ENCODE measurements at places on chromosomes 5 and 9.
A peak's percentile ranks its signal among the peaks of the same experiment; 100 is the strongest.

DNA sequence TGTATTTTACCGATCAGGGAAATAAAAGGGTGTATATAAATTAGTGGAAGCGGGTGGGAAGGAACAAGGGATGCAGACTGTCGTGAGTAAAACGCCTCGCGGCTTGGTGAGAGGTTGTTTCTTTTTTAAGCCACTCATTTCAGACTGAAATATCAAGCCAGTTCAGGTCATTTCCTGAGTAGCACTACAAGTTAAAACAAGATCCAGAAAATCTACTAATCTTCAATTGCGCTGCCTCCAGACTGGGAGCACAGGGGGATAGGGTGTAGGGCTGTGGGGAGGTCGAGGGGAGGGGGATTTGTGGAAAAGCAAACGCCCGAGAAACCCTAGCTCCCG, 140.8 kb downstream of the TSSK1B start:
- no peak for DNase-seq

DNA sequence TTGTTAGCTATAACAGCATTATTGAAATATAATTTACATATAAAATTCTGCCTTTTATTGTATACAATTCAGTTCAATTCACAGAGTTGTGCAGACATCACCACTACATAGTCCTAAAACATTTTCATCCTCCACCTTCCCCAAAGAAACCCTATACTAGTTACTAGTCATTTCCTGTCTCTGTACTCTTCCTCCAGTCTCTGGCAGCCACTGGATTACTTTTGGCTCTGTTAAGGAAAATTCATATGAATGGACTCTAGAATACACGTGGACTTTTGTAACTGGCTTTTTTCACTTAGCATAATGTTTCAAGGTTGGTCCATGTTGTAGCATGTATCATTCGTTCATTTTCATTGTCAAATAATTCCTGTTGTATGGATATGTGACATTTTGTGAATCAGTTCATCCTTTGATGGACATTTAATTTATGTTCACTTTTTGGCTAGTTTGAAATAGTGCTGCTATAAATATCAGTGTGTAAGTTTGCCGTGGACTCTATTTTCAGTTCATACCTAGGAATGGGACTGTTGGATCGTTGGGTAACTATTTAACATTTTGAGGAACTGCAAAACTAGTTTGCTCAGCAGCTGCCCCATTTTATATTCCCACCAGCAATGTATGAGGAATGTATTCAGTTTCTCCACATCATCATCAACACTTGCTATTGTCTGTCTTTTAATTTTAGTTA, 9.7 kb downstream of the ICE1 start:
- no peak for DNase-seq

DNA sequence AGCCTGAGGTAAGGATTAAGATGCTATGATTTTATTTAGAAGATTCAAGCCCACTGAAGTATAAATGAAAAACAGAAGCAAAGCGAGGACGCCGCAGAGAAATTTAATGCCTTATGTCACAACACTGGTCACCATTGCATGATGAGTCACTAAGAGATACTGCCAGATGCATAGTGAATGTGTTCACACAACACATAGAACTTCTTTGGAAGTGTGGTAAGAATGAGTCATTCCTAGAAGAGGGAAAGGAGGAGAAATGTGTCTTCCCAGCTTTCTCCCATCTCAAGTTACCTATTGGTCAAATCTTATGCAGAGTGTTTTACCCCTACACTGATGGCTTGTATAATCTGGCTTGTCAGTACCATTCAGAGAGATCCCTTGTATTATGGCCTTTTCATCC, 465.3 kb upstream of the ARRDC3 start:
- DNase-seq: no peak

DNA sequence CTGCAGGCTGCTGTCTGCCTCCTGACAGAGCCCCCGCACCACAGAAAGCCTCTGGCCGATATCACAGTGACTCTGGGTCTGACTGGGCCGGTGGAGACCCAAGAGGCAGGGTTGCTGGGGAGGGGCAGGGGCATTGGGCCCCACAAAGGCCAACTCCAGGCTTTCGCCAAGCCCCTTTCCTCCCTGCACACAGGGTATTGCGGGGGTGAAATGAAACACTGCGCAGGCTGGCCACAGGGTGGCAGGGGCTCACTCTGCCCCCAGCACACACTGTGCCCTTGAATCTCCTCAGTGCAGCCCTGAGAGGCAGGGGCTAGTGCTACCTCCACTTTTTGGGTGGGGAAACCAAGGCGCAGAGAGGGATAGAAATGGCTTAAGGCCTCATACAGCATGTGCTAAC, 44.6 kb downstream of the BARX1 start:
- DNase-seq: no peak

GRCh38 chr9:134869554-134870300, 10.9 kb upstream of the FCN2 start:
- no peak for DNase-seq

GRCh38 chr9:134670042-134670525, 28.5 kb downstream of the COL5A1 start:
- DNase-seq: no peak

- no peak for DNase-seq
These were observed 216.8 kb downstream of the SEMA5A start for GRCh38 chr5:9329125-9329524.

DNA sequence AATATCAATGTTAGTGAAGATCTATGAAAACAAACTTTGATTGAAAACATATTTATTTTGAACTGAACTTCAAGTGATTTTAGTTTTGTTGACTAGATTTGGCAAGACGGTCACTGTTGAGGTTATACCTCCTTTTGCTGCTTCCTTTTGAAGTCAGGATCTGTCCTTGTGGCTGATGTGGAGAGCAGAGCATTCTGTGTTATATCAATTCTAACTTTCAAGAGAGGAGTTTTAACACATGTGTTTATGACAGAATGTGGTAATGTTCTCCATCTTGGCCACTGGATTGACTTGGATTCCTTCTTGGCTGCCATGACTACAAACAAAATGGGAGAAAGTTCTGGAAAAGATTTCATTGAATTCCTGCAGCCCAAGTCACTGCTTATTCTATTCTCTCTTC, 104.0 kb upstream of the ACTBL2 start:
- no peak for DNase-seq

DNA sequence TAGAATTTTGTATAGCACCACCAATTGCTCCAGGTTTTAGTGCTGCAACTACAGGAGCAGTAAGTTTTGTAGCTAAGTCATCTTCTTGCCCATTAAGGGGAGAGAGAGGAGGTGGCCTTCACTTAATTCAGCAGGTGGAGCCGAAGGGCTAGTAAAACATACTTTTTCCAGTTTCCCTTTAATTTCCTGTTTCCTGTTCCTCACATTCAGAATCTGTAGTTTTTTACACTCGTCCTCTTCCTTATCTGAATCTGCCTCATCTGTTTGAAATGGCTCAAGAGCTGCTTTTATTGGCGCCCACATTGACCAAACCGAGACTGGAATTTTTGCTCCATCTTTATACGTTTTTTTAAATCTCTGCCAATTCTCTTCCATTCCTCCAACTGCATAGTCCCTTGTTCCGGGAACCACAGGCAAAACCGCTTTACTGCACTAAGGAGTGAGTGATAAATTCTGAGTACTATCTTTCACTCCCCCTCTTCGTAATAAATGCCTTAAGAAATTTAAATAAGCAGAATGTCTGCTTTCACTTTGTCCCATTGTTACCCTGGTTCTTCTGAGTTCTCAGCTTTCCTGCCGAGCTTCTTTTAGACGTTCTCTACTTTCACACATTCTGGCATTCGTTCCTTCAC, 133.9 kb downstream of the DROSHA start:
- no peak for DNase-seq

GRCh38 chr5:14210729-14211128, 67.6 kb downstream of the TRIO start:
- no peak for DNase-seq

DNA sequence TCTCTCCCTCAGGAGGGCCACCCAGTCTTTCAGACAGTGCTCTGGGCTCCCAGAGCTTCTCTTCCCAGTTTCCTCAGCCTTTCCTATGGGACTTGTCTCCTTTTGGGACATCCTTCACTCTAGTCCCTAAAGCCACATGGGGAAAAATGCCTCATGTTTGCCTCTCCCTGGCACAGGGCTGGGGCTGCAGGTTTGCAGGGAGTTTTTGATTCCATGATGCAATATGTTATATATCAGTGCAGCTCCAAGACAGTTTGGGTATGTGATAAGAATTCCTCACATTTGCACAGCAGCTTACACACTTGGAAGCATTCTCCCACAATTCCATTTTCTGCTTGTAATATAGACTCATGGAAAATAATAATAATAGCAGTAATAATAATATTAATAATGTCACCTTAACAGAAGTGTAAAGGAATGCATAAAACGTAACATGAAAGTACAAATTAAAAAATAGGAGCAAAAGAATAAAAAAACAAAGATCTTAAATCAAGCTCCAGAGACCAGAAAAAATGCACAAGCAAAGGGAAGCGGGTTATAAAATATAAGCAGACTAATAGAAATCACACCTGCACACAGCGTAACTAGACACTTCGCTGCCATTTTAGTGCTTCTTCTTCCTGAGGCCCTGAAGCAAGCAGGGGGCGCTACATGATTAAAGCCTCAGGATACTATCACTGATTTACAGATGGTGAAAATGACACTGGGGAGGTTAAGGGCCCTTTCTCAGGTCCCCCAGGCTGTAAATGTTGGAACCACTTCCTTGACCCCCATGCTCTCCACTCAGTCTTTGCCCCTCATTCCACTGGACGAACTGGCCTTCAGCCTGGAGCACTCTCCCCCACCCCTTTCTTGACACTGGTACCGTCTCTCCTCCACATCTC, 70.0 kb upstream of the IL17B start:
- no peak for DNase-seq

- no peak for DNase-seq
These were observed 75.3 kb upstream of the COL5A1 start for GRCh38 chr9:134566196-134566847.

DNA sequence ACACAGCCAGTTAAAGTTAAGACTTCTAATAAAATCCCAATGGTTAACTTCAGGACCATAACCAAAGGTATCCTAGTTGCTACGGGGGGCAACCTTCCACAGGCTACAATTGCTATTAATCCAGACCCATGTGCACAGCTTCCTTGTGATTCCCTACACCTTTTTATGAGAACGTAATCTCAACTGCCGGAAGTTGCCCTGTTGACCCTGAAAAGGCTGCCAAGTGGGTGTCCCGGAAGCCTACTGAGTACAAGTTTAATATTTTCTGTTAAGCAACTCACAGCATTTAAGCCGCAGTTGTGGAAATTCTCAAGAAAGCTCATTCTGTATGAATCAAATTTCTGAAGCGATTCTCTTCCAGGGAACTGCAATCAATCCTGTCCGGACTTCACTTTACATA, 48.5 kb upstream of the PTGER4 start:
- no peak for DNase-seq

DNA sequence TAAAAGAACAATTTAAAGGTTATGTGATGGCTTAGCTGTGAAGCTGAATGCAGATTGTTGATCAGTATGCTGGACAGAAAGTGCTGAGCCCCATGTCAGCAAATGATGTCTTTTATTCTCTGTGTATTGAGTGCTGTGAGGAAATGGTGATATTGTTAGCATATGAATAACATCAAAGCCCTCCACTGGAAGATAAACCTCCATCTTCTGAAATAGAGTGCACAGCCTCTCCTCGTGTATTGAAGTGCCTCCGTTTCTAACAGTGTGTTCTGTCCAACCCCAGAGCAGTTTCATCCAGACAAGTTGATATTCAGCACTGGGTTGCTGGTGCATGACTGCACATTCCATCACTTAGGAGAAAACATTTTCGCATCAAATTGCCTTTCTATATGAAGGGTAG, 242.9 kb downstream of the CSNK1G3 start:
- DNase-seq: no peak

DNA sequence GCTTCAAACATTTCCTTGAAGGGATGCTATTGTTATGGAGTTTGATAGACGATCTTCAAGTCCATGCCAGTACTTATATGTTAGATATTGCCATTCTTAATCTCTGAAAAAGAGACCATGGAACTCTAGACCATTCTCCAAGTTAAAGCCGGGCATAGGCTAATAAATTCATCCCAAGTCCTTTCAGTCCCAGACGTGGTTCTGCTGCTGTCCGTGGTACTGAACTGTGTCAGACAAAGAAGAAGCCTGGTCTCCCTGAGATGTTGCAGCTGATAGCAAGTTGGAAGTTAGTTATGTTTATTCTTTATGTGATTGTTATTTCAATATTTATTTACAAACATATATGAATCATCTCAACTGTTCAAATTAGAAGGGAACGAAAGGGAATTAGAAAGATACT, 158.7 kb downstream of the NMUR2 start:
- peak; percentile 67 for DNase-seq

GRCh38 chr5:35440409-35440808, 177.3 kb upstream of the SPEF2 start:
- DNase-seq: no peak

- no peak for DNase-seq
These were observed 46.0 kb downstream of the CNOT6 start for GRCh38 chr5:180540050-180540694.

DNA sequence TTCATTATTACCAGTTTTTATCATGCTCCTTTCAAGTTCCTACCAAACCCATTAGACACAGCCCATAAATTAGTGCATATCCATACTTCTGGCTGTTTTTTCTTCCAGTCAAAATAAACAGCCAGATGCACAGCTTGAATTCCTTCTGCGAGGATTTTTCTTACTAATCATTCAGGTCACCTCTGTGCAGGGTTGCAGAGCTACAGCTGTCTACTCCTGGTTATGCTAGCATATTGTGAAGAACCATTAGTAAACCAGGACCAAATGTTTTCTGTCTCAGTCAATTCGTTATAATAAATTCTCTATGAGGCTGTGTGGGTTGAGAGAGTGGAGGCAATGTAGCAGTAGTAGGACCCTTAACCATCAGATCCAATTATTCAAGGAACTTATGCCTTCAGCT, 8.1 kb upstream of the MINAR2 start:
- DNase-seq: no peak

- peak; percentile 93 for DNase-seq
These were observed 1.5 kb downstream of the GGTA1 start for GRCh38 chr9:121498150-121498486.

DNA sequence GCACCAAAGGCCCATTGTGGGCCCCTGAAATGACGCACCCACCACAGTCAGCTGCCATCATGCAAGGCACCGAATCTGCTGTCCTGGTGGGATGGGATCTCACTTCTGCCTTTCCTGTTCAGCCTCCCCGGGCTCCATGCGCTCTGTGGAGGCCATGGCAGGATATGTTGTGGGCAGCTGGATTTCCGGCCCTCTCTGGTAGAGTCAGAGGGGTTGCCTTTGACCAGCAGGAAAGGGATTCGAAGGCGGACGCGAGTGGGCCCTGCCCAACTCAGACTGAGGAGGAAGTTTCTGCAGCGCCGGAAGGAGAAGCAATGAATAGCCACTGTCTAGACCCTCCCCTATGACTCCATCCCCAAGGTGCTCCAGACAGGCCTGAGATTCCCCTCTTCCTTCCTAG, 35.5 kb downstream of the GADD45G start:
- no peak for DNase-seq
